ENCODE measurements at places on chromosomes 11 and 22.

- no peak for DNase-seq
These were observed 92.7 kb downstream of the SGSM3 start for GRCh38 chr22:40463017-40463631.

- no peak for DNase-seq
These were observed 38.3 kb upstream of the LRRC55 start for GRCh38 chr11:57143459-57143858.

DNA sequence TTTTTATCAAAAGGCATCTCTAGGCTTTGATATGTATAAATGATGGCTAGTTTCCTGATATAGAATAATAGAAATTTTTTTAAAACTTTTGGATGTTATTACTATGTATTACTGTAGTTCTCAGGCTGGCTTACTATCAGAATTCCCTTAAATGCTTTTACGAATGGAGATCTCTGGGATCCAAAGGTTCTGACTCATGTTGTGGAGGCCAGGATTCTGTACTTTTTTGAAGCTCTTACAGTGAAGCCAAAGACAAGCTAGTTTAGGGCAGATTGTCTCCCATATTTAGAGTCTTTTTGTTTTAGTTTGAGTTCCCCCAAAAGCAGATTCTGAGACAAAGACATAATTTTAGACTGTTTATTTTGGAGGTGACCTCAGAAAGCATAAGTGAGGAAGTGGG, 265.9 kb upstream of the SESN3 start:
- no peak for DNase-seq

GRCh38 chr11:77435972-77436371, 37.9 kb downstream of the PAK1 start:
- no peak for DNase-seq

GRCh38 chr11:2968341-2968900, 23.7 kb downstream of the NAP1L4 start:
- no peak for DNase-seq

DNA sequence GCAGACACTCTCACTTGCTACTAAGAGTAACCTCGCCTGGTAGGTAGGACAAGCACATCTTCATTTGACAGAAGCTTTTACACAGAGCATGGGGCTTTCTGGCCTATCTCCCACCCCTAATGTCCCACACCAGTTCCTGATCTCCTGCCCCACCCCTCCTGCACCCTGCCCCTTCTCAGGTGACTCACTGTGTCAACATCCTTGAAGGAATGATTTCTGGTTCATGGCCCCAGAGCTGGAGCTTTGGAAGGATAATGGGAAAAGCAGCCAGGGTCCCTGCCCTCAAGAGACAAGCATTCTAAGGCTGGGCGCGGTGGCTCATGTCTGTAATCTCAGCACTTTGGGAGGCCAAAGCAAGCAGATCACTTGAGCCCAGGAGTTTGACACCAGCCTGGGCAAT, 47.2 kb downstream of the LRFN4 start:
- no peak for DNase-seq

GRCh38 chr11:62601122-62601371, 618 bp downstream of the MTA2 start:
- peak; percentile 51 for DNase-seq

- DNase-seq = no peak
These were observed 21.8 kb upstream of the PIK3C2A start for GRCh38 chr11:17229481-17230152.

DNA sequence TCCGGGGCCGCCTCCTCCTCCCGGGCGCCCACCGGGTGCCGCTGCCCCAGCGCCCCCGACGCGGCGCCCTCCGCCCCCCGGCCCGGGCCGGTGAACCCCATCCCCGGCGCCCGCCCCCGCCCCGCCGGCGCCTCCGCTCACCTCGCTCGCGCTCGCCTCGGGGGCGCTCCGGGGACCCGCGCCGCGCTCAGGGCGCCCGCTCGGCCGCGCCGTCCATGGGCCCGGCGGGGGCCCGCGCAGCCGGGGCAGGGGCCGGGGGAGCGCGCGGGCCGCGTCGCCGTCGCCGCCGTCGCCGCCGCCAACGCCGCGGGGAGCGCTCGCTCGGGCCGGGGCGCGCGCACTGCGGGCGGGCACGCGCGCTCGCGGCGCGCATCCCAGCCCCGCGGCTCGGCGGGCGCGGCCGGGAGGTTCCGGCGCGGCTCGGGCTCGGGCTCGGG, 293 bp downstream of the DUSP8 start:
- DNase-seq = no peak

Data from head of caudate nucleus (tissue), 42 donors.